HTR-8/SVneo (cell line): ENCODE measurements at places on chromosomes 6 and 20.

DNA sequence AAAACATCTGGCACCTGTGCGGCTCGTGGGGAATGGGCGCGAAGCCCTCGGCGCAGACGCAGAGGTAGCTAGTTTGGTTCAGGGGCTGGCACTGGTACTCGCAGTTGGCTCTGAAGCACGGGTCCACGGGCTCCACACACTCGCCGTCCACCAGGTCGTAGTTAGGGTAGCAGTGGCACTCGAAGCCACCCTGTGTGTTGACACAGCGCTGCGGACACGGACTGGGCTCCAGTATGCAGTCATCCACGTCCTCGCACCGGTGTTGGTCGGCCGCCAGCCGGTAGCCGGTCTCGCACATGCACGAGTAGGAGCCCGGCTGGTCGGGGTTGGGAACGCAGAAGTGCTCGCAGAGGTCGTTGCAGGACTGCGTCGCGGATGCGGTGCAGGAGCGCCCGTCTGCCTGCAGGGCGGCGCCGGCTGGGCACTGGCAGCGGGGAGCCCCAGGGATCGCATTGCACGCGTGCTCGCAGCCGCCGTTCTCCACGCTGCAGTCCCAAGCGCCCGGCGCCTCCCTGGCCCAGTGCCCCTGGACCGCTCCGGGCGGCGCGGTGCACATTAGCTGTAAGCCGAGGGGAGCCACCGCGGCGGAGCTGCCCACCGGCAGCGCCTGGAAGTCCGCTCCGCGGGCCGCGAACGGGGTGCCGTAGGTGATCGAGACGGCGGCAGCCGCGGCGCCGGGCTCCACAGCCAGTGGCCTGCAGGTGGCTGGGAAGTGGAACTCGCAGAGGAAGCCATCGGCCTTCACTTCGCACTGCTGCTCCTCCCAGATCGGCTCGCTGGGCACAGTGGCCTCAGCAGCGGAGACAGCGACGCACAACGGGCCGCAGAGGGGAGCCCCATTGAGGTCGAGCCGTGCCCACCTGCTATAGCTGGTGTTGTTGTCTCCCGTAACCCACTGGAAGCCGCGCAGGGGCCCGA is 930 bp downstream of the THBD start:
- DNase-seq = no peak

GRCh38 chr20:34515484-34516246 is 557 bp upstream of the DYNLRB1 start:
- DNase-seq = peak; percentile 67

DNA sequence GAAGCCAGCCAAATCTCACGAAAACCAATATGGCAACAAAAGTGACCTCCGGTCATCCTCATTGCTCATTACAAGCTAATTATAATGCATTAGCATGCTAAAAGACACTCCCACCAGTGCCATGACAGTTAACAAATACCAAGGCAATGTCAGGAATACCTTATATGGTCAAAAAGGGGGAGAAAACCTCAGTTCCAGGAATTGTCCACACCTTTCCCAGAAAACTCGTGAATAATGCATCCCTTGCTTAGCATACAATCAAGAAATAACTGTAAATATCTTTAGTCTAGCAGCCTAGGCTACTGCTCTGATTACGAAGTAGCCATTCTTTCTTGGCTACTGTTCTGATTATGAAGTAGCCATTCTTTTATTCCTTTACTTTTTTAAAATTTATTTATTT is 112.5 kb upstream of the FKBP1C start:
- DNase-seq = no peak

DNA sequence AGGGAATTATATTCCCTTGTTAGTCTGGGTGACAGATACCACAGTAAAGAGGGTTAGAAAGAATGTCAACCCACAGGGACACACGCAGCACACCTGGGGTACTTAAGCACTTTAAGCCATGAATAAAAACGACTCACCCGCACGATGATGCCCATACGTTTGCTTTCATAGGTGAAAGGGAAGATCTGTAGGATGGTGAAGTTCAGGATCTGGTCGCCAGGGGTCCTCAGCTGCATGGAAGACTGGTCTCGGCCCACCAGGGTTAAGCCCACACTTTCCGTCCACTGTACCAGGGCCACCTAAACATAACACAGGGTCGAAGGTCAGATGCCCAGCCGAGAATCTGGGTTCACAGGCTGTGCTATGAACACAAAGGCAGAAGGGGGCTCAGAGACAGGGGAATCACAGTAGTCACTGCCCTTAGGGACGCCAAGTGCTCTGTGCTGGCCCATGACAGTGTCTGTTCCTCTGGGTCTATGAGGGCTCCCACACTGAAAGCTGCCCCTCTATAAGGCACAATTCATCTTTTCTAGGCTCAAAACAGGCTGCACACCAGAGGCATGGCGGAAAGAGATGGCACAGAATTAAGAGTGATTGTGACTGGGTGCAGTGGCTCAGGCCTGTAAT is 96.8 kb upstream of the NFATC2 start:
- DNase-seq = peak; percentile 93

DNA sequence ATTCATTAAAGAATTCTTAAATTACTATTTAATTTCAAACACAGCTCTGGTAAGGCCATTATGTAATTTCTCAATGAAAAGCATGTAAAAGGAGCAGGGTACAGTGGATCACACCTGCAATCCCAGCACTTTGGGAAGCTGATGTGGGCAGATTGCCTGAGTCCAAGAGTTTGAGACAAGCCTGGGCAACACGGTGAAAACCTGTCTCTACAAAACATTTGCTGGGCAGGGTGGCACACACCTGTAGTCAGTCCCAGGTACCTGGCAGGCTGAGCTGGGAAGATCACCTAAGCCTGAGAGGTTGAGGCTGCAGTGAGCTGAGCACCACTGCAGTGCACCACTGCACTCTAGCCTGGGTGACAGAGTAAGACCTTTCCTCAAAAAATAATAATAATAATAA is 37.4 kb downstream of the MDN1 start:
- no peak for DNase-seq

DNA sequence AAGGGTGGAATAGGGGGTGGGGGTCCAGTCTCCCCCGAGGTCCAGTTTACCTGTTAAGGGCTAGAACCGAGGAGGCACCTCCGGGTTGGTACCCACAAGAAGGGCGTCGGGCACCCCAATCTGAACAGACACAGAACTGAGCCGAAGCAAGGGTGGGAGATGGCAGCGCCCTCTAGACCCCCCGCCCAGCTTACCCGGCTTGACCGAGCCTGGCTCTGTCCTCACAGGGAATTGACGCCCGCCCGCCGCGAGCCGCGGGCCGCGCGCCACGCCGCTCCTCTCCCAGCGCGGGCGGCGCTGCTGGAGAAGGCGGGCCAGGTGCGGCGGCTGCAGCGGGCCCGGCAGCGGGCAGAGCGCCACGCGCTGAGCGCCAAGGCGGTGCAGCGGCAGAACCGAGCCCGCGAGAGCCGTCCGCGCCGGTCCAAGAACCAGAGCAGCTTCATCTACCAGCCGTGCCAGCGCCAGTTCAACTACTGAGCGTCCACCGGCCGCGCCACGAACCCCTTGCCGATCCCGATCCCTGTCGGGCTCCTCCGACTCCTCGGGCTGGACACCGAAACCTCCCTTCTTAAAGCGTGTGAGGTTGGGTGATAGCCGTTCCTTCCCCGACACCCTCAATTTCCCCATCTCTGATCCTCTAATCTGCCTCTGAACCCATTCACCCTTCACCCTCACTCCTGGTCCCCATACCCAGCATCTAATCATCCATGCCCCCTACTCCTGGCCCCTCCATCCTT is 5.9 kb downstream of the TP53INP2 start:
- no peak for DNase-seq

DNA sequence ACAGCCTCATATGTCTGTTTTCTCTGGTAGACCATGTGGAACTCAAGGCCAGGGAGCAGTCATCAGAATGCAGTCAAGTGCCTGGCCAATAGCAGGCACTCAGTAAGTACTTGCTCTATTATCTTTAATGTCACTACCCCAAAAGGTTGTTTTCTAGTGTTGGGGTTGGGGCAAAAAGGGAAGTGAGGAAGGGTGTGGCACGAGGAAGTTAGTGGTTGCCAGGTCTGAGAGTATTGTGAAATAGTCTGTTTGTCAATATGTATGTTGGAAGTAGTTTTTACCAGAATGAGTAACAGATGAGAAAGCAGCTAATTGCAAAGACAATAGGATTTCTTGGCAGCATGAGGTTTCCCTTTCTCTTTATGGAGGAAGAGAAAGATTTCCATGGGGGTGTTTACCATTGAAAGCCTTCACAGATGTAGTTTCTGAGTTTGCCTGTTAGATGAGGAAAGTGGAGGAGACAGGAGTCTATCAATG is 59.5 kb upstream of the ARMH2 start:
- no peak for DNase-seq

DNA sequence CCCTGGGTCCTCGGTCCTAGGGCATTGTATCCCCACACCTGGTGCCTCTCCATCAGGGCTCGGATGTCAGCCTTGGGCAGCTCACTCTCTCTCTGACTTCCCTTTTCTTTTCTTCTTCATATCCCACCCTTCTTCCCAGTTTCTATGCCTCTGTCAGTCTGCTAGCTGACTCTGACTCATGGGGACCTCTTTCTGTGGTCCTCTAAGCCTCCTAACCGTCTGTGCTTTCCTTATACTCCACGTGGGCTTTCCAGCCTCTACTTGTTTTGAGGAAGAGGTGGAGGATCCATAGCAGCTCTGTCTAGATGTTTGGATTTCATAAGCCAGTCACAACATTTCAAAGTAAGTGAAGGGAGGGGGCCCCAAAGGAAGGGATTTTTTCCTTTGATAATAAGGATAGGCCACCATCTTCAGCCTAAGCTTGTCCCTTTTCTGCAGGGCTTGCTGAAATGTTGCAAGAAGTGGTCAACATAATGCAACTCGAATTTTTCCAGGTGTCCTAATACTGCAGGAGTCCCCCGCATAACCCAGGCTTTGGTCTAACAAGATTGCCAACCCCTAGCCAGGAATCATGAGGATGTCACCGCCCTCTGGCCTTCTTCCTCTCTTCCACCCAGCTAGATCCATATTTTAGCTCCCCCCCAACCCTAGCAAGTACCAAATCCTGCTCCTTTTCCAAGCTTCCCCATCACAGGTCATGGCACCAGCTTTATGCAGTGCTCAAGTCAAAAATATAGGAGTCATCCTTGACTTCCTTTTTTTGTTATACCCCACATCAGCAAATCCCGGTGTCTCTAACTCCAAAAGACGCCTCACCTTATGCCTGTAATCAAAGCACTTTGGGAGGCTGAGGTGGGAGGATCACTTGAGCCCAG is 8.7 kb upstream of the PLTP start:
- no peak for DNase-seq

GRCh38 chr6:127053032-127053874 is 65.2 kb upstream of the RSPO3 start:
- DNase-seq = no peak

DNA sequence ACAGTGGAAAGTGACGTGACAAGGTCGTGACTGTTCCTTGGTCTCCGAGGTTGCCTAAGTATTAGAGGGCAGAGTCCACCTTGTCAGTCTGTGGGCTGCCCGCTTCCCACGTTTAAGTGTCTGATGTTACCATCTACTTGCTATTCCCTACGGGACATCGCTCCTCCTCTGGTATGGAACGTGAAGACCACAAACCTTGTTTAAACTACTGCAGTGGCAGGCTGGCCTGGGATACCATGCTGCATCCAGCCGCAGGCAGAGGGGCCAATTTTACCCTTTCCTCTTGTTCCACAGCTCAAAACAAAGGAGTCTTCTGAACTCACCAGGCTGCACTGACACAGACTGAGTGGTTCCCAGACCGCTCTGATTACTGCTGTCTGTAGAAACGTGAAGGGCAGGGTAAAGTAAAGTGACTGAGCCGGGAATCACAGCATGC is 275.9 kb downstream of the FOXC1 start:
- no peak for DNase-seq

DNA sequence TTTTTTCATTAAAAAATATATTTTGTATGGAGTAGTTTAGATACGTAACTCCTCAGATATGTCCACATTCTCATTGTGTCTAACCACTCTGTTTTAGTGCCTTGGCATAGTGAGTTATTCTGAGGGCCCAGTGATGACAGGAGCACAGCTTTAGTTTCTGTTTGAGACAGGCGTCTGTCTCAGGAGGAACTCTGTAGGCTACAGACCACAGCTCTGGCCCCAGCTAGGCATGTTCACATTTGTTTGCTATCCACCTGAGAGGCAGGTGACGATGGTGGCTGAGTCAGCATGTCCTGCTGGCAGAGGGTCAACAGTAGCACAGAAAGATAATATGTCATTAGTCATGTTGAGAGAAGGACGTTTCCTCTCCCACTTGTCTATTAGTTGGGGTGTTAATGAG is 16.3 kb downstream of the LRRC1 start:
- no peak for DNase-seq

GRCh38 chr6:84422380-84422968 is 195.0 kb upstream of the CEP162 start:
- DNase-seq = peak; percentile 49

DNA sequence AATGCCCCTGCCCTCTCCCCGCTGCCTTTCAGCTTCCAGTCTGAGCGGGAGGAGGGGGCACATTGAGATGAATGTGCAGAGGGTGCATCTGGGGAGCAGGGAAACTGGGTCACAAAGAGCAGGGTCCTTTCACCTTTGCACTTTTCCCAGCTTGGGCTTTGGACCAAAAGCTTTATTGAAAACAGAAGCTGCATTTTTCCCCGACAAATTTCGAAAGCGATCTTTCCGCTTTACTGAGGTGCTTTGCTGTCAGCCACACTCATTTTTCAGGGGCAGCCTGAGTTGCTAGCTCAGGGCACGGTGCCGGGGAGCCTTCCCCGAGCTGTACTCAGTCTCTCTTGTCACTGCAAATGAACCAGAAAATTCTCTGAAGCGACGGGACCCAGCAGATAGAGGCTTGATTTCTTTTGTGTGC is 283.7 kb upstream of the SOX4 start:
- no peak for DNase-seq

DNA sequence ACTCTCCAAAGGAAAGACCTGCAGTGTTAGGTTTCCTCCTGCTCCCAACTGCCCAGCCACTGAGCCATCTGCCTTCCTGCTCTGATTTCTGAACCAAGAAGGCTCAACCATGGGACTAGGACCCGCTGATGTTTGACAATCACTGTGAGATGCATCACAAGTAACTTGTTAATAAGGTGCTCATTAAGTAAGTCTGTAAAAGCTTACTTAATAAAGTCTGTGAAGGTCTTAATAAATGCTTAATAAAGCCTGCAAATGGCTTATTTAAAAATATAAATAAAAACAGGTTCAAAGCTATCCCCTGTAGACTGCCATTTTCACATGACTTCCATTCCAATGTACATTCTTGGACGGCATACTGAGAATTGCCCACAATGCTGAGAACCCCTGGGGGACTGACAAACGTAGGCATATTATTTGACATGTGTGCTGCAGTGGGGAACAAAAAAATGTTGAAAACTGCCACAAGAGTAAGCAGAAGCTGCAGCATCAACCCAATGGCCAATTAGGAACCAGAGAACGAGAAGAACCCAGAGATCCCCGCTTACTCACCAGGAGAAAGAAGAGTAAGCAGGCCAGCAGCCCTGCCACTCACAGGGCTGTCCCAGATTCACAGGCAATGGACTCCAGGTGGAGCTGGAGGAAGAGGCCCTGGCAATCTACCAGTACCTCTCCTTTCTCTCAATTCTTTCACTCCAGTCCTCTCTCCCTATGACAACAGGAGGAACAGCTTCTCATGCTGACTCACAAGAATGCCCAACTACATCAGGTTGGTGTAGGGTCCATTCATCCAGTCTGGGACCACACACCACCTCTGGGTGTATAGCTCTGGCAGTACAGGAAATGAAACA is 19.5 kb downstream of the KIF13A start:
- no peak for DNase-seq
